Activated naive CD4-positive, alpha-beta T cell (primary cell): ENCODE measurements at places on chromosomes 5 and 9.

GRCh38 chr5:92237896-92238295 lies 854.8 kb upstream of the ARRDC3 start:
- no peak for DNase-seq

DNA sequence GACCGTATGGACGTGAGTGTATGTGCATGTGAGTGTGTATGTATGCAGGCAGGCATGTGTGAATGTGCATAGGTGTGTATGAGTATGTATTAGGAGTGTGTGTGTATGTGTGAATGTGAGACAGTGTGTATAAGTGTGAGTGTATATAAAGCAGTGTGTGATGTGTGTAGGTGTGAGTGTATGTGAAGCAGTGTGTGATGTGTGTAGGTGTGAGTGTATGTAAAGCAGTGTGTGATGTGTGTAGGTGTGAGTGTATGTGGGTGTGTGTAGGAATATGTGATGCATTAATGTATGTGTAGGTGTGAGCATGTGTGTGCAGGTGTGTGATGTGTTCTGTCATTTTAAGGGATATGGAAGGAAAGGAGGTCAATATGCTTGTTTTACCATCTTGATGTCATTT lies 215.5 kb downstream of the GADD45G start:
- DNase-seq = no peak

DNA sequence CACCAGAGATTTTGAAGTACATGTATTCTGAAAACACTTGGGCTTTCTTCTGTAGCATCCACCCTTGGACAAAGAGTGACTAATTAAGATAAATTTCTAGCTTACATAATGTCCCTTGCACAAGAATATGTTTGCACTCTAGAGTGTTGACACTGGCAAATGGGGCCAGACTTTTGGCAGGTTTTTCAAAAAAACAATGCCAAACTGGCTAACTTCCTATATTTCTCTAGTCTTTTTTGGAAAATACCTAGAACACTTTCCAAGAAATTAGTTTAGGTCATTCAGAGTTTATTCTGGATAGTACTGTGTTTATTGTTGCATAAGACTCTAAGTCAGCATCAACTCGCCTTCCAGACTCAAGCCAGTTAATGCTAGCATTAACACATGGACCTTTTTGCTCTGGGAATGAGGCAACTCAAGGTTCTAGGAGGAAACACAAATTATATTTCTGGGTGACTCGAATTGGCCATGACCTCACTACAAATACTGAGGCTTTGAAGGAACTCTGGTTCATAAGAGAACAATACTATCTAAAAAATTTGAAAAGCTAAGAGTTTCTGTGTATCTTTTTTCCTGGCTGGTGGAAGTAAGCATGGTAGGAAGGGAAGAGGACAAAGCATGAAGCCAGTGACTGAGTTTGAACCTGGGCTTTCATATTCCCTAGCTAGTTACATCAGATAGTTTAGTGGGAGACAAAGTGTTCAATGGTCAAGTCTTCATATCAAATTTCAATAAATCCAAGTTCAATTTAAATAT lies 101.6 kb downstream of the NREP start:
- no peak for DNase-seq

GRCh38 chr5:64665243-64665642 lies 25.1 kb upstream of the SHISAL2B start:
- DNase-seq = no peak

- DNase-seq = peak; percentile 43
These were observed 227.0 kb upstream of the DAP start for GRCh38 chr5:10987925-10988504.

DNA sequence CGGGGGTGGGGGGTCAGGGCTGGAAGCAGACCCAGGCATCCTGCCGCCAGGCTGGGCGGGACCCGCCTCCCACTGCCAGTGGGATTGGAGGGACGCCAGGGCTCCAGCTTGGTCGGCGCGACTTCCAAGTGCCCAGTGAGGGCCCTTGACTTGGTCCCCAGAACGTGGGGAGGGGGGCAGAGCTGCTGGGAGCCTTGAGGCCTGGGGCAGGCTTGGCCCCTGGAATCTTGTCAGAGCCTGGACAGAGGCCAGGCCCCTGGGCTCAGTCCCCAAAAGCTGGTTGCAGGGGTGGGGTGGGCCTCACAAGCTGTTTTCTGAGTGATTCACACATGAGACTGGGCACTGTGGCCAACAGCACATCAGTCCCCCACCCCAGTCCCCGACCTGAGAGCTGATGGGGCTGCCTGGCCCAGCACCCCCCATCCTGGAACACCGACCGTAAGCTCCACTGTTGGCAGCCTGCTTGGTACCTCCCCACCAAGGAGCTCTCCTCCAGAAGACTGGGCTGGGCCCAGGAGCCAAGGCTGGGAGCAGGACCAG lies 526 bp downstream of the CLIC3 start:
- DNase-seq = no peak

- DNase-seq = no peak
These were observed 65.1 kb downstream of the GRIA1 start for GRCh38 chr5:153555420-153556114.

DNA sequence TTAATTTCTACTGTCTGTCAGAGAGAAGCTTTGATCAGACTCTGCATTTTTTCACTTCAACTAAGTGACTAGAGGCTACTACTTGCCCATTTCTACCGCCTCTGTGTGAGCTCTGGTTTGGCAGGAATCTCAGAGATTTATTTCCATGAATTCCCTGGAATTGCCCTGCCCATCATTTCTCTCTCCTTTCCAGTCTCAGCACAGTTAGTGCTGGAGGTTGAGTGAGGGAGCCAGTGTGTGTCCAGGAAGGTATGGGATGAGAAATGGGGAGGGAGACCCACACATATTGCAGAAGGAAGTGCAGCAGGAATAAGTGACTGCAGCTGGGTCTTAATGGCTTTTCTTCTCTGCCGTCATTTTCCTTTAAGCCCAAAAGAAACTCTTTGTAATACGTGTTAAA lies 443.1 kb upstream of the ZNF462 start:
- no peak for DNase-seq

DNA sequence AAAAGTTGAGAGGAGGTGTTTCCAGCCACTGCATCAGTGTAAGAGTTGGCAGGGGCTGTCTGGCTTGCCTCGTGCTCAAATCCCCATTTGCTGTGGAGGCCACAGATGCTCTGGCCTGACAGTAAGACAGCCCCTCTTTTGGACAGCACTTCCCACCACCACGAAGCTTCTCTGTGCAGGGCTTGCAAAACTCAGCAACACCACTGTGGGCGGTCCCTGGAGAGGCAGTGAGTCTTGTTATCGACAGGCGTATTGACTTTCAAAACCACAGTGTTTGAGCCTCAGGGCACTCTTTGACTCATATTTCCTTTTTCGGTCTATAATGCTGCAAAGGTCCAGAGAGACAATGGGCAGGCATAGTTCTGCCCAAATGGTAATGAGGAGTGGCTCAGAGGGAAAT lies 539.5 kb downstream of the EBF1 start:
- DNase-seq = no peak

GRCh38 chr9:121656941-121657470 lies 5.6 kb downstream of the DAB2IP start:
- DNase-seq = no peak

GRCh38 chr9:70144131-70144503 lies 100.5 kb downstream of the MAMDC2 start:
- no peak for DNase-seq

- DNase-seq = no peak
These were observed 64.5 kb downstream of the LNPEP start for GRCh38 chr5:97000391-97000790.

DNA sequence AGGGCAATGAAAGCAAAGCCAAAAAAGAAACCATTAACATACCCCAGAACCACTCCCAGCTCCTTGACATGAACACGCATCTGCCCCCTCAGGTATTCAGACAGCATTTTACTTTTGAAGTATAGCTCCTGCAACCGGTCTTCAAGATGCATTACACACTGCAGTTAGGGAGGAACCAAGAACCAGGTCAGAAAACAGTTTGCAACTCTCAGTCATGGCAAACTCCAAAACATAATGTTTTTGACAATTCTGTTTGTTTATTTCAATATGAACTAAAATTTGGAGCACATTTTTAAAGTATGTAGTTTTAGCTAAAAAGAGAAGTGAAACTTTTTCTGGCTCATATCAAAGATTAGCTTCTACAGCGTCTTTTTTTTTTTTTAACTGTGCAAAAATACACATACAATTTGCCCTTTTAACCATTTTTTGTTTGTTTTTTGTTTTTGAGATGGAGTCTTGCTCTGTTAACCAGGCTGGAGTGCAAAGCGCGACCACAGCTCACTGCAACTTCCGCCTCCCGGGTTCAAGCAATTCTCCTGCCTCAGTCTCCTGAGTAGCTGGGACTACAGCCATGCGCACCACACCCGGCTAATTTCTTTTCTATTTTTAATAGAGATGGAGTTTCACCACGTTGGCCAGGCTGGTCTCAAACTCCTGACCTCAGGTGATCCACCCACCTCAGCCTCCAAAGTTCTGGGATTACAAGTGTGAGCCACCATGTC lies 12.2 kb upstream of the RAPGEF6 start:
- DNase-seq = no peak

DNA sequence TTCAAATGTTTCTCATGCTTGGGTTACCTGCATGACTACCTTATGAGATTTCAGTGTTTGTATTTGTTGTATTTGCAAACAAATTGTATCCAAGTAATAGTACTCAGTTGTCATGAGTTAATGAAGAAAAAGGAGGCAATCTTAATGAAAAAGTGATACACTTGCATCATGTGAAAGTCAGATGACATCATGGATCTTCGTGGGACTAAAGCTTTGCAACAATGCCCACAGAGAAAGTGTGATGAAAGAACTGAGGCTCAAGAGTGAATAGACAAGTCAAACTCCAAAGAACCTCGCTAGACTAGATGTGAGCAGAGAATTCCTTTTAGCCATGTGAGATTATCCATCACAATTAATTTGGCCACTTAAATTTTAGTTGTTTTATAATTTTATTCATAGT lies 75.4 kb upstream of the ADRB2 start:
- no peak for DNase-seq

GRCh38 chr5:143172739-143173138 lies 230.7 kb downstream of the NR3C1 start:
- no peak for DNase-seq

DNA sequence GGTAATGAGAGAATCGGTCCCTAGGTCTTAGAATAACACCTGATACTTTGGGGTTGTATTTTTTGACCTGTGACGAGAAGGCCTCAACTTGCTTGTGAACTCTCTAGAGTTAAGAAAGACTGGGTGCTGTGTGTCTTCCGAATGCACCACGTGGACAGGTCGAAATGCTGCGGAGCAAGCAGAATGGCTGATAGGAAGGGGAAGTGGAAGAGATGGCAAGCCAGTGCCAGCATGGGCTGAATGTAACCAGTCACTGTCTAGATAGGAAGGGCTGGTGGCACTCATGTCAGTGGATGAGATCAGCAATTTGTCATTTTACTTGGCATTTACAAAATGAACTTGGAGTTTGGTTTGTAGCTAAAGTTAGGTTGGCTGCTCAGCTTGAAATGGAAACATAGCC lies 5.6 kb downstream of the OTULINL start:
- DNase-seq = no peak

DNA sequence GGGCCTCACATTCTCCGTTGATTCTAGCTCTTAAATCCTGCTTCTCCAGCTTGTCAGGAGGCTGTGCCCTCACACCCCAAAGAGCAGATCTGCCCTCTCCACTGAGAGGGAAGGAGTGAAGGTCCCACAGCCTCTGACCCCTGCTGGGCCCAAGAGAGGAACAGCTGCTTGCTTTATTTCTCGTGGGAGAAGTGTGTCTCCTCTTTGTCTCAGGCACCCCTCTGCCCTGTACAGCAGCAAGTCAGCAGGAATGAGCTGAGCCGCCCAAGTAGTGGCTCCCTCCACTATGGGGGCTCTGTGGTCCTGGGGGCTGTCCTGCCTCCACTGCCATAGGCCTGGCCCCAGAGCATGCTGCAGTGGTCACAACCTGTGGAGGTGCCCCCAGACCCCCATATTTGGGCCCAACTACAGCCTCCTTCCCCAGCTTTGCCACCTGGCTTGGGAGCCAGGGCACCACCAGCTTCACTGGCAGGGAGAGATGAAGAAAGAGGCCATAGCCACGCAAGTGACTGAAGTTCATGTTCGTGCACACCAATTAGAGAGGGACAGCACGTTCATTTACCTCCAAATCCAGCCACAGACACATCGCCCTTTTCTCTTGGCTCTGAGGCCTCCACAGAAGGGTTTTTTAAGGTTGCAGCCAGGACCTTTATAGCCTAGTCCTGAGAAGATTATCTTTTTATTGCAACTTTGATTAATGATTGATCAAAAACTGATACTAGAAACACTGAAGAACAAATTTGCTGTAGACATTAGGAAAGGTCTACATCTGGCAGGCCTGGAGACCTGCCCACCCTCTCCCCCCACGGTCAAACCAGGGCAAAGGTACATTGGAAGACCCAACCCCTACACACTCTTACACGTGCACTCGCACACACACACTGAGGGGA lies 27.5 kb downstream of the IRF1 start:
- no peak for DNase-seq

GRCh38 chr5:43061352-43062075 lies 21.4 kb upstream of the ANXA2R start:
- DNase-seq = no peak

DNA sequence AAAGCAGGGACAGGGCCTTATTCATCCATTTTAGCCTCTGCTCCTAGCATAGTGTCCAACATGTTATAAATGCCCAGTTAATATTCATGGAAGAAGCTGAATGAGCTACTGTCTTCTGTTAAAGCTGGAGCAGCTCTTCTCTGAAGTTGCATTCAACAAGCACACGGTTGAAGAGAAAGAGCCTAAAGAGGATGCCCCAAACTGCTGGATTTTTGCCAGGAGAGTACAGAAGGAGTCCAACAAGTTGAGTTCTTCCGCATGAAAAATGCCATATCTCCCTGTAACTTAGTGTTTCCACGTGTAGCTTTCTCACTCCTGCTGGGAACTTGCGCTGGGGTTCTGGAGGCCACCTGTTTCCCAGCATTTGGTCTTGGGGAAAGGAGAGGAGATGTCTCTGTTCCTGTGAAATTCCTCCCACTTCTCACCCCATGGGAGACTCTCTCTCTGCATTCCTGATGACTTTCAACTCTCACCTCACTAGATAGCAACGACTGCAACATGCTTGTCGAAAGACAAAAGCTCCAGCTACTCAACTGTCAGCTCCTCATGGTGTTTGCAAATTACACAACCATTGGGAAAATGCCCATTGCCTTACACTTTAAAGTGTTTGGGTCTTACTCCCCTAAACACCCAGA lies 122.8 kb downstream of the KIF4B start:
- no peak for DNase-seq

DNA sequence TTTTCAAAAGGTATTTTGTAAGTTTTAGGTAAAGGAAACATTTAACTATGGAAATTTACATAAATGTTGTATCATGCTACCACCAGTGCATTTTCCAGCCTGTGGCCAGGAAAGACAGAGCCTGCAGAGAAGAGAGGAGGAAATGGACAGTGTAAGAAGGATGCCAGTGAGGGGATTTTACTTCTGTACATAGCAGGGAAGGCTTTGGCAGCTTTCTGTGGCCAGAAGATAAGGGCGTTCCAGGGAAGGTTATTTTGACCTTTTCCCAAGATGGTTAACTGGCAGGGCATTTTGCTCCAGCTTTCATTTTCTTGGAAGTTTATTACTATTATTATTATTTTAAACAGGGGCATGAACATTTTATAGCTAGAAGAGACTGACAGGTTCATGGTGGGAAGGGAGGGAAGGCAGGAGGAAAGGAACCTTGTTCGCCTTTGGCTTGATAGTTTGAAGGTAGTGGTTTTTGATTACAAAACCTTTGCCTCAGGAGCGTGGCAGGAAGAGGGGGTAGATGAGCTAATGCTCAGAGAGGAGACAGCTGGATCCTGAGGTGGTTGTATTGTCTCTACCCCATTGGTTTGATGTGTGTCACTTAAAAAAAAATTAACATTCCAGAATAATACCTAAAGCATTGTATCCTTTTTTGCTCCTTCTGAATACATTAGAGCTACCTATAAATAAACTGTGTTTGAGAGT lies 4.1 kb downstream of the ISOC1 start:
- DNase-seq = no peak
